NCI-H1048 (cell line): ENCODE measurements at places on chromosomes 4 and X.

GRCh38 chr4:82905205-82905604 is 4.7 kb downstream of the THAP9 start:
- DNase-seq: no peak

DNA sequence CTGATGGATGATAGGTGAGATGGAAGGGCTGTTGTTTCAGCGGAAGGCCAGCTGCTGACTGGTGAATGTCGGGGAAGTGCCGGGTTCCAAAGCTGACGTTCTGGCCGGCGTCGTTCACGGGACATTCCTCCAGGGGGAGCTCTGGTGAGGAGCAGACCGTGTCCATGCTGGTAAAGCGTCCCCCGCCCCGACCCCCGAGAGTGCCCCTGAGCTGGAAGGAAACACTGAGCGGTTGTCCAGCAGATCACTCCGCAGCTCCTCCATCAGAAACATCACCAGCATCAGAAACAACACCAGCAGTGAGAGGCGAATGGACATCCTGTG is 18.6 kb upstream of the ADRA2C start:
- DNase-seq: no peak

DNA sequence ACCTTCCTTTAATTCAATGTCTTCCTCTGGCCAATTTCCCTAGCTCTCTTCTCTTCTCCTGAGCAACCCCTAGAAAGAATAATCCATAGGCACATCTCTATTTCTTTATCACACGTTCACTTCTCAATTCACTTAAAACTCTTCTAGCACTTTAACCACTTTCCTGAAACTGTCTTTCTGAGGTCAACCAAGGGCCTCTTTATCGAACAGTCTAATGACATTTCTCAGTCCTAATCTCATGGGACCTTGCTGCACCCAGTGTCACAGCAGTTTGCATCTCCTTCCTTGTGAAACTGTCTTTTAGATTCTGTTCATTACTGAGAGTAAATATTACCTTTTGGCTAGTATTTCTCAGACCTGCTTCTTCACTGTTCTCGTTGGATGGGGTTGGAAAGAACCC is 285.3 kb upstream of the RASGEF1B start:
- DNase-seq: no peak

GRCh38 chr4:103012060-103012459 is 7.4 kb downstream of the SLC9B1 start:
- DNase-seq: no peak

- DNase-seq: no peak
Measured at GRCh38 chr4:130738233-130738632, 1642.3 kb downstream of the C4orf33 start.

DNA sequence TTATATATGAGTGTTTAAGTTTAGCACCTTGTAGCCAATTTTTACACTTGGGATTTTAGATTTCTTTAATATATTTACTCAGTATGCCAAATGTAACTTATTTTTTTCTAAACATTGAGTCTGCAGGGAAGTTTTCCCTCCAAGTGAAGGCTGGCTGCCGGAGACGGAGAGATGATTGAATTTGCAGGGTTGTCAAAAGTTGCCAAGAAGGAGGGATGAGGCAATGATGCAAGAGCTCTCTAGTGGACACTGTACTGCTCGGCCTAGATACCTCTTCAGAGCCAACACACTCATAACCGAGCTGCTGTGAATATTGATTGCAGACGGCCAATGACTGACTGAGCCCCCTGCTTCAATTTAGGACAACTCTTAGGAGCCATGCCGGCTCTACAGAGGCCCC is 318.6 kb upstream of the CASK start:
- DNase-seq: no peak

- DNase-seq: no peak
Measured at GRCh38 chrX:122579036-122579435, 605.0 kb upstream of the GRIA3 start.

- DNase-seq: no peak
Measured at GRCh38 chr4:184387351-184387750, 87.0 kb downstream of the IRF2 start.

DNA sequence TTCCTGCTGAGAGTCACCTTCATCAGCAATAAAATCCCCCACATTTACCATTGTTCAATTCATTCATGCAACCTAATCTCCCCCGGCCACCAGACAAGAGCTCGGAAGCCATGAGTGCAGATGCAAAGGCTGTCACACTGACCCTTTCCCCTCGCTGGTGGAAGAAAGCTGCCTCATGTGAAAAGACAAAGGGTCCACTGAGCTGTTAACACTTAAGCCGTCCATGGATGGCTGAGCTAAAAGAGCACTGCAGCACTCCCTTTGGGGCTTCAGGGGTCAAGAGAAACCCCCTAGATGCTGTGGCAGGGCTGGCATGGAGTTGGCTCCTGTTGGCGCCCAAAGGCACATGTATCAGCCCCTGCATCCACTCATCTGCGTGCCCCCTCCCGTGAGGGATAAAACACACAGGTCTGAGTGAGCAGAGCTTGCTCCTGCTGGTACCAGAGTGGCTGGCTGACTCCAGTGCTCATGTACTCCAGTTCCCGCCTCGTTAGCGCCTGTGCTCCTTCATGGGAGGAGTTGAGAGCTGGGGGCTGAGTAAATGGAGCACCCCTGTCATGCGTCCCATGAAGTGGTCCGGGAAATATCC is 216.5 kb downstream of the PDHA2 start:
- DNase-seq: no peak

DNA sequence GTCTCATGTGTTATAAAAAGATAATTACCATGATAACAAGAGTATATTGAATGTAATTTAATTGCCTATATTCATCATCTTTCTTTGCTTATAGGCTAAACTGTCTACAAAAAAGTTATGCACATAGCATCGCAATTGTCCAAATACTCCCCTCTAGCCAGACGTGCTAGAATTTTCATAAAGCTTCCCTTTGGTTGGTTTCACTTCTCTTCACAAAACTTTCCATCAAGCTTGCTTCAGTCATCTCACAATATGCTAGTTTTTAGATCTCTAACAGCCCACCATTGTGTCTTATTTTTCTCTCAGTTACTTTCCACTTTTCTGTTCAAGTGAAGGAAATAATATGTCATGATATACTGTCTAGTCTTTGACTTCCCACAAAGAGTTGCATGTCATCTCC is 448.3 kb upstream of the SPANXN1 start:
- DNase-seq: no peak

DNA sequence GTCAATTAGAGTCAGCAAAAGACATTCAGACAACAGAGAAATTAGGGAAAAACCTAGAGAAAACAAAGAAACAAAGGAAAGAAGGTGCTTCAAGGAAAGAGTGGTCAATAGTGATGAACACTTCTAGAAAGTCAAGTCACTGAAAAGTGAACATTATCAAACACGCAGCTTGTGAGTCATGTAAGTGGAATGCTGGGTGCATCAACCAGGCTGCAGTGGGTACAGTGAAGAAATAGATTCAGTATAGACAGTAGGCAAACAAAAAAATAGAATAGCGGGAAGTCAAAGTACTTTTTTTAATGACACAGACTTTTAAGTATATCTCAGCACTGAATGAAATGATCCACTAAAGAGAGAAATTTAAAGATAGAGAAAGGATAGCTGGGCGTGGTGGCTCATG is 245.8 kb downstream of the ARHGAP24 start:
- no peak for DNase-seq

DNA sequence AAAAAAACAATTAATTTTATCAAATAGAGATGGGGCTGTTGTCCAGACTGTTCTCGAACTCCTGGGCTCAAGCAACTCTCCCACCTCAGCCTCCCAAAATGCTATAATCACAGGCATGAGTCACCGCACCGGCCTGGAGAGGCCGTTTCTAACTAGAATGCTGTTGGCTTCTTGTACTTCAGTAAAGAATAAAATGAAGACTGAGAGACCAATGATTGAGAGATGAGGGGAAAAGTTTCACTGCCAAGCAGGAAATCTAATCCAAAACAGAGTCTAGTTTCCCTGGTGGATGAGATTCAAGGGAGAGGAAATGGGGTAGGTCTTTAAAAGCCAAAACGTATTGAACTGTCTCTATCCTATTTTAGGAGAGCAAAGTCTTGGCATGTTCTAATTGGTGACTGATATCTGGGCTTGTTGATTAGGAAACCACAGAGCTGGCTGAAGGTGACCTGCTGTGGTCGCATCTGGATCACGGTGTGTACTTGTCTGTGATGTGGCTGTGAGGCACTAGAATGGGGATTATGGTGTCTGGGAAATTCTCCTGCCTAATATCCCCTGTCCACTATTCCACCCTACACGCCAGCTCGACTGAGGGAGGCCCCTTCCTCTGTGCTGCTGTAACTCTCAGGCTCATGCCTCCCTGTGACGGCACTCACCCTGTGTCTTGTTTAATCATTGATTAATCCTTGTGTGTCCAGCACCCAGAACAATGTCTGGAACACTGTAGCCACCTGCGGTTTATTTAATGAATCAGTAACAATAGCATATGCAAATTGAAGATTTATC is 15.0 kb upstream of the TRIM2 start:
- no peak for DNase-seq

DNA sequence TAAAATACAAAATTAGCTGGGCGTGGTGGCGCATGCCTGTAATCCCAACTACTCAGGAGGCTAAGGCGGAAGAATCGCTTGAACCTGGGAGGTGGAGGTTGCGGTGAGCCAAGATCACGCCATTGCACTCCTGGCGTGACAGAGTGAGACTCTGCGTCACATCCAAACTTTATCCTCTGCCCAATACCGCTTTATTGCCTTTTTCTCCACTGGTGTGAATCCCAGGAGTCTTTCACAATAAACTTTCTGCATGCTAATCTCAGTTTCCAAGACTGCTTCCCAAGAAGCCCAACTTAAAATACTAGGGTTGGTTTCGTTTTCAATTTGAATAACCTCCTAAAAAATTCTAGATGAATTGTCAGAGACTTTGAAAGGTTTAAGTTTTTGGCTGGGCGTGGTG is 27.2 kb upstream of the DHX15 start:
- no peak for DNase-seq

- DNase-seq: no peak
Measured at GRCh38 chrX:103063191-103063845, 653 bp downstream of the BEX1 start.

DNA sequence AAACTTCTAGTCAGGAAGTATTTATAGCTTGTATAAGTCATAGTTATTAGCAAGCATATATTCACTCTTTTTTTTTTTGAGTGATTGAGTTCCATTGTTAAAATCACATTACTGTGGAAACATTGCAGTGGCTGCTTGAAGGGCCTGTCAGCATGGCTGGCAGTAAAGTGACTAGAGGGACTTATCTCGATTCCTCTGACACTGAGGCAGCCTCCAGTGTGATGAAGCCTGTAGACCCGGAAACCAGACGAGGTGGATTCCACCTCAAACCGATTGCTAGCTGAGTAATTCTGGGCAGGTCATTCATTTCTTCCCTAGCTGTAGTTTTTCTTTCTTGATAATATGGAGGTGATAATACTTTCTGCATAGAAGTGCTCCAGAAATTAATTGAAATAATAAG is 4.7 kb downstream of the FAM149A start:
- no peak for DNase-seq

DNA sequence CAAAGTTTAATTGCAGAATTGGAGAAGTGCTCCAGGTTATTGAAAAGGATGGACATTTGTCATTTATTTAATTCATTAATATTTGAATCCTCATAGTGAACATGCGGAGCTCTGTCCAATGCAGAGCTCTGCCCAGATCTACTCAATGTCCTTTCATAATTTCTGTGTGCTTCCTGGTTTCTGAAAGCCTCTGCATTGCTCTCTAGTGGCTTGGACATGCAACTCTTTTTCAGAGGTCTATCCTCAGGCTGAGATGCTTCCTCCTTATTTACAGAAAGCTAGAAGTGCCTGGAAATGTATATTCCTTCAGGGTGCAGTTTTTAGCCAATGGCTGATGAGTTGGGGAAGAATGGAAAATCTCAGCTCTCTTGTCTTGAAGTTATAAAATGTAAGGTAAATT is 786.1 kb upstream of the AADAT start:
- no peak for DNase-seq

GRCh38 chr4:128974136-128974581 is 119.2 kb downstream of the SCLT1 start:
- no peak for DNase-seq

DNA sequence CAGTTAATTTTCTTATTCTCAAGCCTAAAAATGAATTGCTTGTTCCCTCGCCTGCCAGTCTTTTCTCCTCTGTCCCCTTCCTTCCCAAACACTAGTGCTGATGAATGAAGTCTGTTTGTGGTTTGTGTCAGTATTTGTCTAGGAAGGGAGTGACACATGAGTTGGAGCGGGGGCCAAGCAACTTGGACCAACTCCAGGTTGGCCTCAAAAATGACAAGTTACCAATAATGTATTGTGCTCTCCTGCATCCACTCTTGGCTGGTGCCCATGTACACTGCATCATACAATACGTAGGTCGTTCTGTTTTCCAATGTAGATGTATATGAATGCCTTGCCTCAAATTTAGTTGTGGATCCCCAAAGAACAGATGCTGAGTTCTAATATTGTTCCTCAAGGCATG is 223.0 kb upstream of the GPC4 start:
- DNase-seq: no peak

DNA sequence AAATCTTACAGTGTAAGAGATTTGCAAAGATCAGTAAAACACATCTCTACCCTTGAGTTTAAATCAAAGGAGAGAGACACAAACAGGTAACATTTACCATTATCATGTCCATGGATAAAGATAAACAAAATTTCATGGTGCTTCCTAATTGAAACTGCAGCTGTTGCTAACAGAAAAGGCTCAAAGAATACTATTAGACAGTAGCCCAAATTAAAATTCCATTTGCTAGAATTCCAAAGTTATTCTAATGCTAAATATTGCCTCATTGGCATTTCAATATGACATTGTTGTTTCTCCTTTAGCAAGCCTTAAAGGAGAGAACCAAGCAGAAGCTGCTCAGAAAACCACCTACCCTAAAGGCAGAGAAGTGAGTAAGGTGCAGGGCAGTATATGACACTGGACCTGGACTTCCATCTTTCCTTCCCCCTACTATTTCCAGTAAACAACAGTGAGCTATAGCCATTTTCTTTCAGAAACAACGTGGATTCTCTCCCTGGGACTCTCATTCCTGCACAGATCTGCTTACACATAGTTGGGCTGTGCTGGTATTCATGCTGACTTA is 19.5 kb upstream of the ZCCHC13 start:
- no peak for DNase-seq

DNA sequence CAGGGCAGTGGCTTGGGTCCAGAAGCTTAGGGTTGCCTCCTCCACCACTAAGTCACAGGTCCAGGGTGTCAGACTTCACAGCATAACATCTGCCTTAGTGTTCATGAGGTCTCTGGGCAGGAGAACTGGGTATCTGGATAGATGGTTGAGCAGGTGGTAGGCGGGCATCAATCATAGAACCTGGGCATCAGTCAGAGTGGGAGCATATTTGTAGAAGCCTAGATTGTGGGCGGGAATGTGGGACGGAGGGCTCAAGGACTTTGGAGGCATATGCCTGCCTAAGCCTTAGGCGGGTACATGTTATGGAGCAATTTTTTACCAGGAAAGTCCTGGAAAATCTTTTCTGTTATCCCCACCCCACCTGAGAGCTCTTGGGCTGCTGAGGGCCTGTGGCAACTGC is 28.5 kb downstream of the TAF7L start:
- DNase-seq: no peak
